ENCODE measurements at places on chromosomes 3 and 15.

GRCh38 chr15:35858707-35859106 lies 312.7 kb upstream of the DPH6 start:
- no peak for DNase-seq

- no peak for DNase-seq
Measured at GRCh38 chr15:98069256-98069655, 108.8 kb downstream of the ARRDC4 start.

DNA sequence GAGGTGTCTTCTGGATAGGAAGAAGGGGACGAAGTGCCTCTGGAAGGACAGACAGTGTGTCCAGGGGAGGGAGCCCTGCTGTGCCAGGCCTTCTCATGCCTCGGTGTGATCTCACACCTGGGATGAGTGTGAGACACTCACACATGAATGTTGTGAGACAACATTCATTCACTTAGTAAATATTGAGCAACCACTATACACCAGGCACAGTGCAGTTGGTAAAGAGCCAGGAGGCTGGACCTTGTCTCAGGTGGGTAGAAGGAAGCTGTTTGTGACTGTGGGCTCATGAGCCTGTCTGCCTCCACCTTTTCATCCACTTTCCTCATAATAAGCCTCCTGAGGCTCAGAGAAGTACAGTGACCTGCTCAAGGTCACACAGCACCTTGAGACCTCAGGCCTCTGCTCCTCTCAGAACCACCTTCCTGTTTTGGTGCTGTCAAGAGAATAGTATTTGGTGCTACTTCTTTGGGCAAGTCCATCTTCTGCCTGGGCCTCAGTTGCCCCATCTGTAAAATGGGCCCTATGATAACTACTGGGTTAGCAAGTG lies 20.9 kb downstream of the SLC6A6 start:
- no peak for DNase-seq

- DNase-seq, result no peak
Measured at GRCh38 chr3:14440531-14441239, 38.3 kb downstream of the SLC6A6 start.

GRCh38 chr3:32443478-32443877 lies 51.8 kb downstream of the CMTM7 start:
- no peak for DNase-seq

DNA sequence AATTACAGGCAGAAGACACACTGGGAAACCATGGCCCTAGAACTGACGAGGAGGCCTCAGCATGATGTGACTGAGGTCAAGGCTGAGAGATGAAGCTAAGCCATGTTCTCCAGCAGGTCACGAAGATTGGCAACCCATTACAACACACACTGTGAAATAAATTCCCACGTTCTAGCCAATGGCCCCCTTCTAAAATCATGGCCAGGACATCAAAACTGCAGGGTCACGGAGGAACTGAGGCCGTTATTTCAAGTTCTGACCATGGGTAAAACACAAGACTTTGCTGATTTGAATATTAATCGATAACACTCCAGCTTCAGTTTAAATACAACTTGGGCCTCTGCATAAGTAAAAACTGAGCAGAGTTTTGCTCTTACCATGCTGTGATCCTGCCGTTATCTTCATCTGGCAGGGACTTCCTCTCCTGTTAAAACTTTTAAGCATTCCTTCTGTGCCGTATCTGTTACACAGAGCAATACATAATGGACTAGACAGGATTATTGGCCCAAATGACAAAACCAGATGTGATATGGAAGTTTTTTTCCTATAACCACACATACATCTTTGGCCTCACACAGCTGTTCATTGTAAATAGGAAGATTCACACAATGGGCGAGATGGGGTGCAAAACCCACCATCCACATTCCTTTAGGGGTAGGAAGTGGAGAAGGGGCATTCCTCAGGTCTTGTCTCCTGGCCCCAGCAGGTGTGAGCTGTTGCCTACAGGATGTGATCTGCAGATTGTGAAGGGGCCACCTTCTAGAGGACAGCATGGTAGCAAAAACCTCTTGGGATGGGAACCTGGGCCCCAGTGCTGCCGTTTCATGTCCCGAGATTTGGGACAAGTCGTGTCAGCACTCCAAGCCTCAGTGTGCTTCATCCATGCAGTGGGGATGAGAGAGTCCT lies 207.4 kb downstream of the OPA1 start:
- DNase-seq, result no peak

GRCh38 chr3:45509038-45509767 lies 85.3 kb upstream of the LIMD1 start:
- DNase-seq, result no peak

- no peak for DNase-seq
Measured at GRCh38 chr3:23809840-23810342, 4.1 kb downstream of the UBE2E1 start.

DNA sequence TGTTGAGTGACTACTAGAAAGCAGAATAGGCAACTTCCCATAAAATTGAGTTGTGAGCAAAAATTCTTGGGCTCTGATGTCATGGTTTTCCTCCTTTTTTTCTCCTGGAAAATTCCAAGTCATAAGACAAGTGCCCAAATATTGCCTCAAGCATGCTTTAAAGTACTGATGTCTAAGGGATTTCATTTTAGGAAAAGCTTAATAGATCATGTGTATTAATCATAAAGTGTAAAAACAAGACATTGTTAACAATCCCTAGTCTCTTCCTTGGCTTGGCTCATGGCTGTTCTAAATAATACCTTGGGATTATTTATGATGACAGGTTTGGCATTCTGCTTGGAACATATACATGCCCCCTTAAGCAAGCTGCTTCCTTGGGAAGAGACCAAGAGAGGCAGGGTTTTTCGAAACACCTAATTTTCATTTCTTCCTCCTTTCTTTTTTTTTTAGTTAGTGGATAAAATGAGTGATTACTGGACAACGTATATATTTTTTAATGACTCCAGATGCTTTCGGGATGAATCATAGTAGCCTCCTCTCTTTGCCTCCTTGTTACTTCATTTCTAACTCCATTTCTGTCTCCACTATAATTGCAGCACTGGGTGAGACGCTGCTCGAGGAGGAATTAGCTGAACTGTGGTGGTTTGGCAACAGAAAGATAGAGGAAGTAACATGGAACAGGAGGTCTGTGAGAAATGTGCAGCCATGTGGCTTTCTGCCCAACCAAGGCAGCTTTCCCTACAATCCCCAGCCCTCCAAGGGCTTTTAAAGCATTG lies 104.9 kb downstream of the TPRG1 start:
- no peak for DNase-seq

DNA sequence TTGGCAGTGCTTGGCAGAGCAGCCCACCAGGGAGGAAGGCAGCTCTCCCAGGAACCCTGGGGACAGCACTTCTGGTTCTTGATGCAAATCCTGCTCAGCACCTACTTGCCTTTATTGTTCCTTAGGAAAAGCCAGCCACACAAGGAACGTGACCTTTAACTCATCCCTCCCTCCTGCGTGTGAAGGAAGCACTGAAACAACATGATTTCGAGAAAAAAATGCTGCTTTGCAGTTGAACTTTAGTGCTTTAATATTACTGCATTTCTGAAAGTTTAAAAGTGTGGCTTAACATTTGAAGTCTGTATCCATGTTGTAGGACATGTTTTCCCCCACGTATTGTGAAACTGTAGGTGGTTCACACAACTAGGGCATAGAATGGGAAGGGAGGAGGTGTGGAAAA lies 50.4 kb upstream of the CTNNB1 start:
- no peak for DNase-seq

DNA sequence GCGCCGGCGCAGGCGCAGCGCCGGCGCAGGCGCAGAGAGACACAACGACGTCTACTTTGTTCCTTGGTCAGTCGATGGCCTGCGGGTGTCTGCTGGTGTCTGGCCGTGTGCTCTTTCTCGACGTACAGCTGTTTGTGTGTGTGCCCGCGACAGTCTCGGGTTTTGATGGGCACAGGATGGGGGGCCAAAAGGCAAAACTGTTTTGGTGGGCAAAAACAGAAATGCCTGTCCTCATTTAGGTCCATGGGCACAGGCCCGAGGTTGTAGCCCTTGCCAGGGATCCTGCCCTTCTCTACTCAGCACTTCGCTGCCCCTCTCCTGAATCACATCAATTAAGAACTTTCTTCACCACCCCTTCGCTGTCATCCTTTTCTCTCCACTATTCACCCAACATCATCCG lies 184.8 kb upstream of the CHL1 start:
- DNase-seq, result no peak

DNA sequence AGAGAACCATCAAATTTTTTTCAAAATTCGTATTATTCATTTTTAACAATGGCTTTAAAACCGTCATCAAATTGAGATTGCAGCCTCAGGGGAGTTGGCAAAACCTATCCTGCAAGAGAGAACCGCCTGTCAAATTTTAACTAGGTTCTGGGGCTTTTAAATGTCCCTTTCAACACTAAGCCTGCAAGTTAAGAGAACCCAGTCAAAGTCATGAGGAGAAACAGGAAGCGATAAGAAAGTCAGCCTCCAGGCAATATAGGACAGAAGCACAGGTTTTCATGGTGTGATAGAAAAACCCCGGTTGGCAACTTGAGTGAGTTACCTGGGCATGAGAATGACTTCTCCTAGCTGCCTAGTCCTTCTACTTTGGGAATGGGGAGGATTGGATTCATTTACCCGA lies 59.8 kb downstream of the CPNE4 start:
- no peak for DNase-seq

DNA sequence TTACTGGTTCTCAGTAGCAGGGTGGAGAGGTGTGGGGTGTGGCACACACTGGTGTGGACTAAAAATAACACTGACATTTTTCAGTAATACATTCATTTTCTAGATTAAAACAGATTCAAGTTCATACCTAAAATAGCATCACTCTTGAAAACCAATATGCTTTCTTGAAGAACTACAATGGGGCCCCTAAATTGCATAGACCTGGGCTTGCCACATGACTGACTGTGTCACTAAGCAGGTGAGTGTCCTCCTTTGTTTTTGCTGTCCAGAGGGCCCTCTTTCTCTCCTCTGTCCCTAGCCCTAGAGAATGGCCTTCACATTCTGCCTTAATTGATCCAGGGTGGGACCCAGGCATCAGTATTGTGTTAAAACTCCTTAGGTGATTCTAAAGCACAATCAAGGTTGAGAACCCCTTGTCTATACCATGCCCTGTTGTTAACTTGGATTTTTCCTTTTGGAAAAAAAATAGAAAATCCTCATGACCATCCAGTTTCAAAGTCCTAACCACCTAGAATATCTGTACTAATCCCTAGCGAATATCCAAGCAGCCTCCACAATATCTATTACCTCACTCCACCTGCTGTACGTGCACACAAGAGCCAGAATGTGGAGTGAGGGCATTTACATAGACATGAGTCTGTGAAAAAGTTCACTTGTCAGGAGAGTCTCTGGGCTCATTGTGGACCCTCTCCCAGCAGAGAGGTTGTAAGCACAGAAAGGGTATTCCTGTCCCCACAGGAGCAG lies 18.7 kb upstream of the TMEM41A start:
- no peak for DNase-seq

- DNase-seq, result no peak
Measured at GRCh38 chr3:83457551-83457950, 1501.2 kb upstream of the CADM2 start.

All from ascending aorta (tissue), 2 donors.